AG08395 (cell line): ENCODE measurements at places on chromosomes 1 and 21.

- DNase-seq = no peak
Measured at GRCh38 chr1:6165027-6165426, 15.1 kb downstream of the CHD5 start.

GRCh38 chr1:164608651-164609057 is 49.7 kb downstream of the PBX1 start:
- DNase-seq = peak; percentile 66

DNA sequence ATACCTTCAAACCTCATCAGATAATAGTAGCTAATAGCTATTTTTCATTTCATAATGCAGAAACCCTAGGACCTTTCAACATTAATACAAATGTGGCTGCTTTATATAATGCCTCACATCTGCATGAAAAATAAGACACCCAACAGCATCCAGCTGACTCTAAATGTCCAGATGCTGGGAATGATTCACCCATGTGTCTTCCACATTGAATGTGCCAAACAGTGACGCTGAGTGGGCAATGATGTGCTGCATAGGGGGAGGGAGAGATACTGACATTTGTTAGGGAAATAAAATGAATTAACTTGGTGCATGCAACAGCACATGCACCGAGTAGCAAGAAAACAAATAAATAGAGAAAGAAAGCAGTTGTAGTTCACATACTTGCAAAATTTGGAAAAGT is 199.3 kb downstream of the DSCAM start:
- no peak for DNase-seq

DNA sequence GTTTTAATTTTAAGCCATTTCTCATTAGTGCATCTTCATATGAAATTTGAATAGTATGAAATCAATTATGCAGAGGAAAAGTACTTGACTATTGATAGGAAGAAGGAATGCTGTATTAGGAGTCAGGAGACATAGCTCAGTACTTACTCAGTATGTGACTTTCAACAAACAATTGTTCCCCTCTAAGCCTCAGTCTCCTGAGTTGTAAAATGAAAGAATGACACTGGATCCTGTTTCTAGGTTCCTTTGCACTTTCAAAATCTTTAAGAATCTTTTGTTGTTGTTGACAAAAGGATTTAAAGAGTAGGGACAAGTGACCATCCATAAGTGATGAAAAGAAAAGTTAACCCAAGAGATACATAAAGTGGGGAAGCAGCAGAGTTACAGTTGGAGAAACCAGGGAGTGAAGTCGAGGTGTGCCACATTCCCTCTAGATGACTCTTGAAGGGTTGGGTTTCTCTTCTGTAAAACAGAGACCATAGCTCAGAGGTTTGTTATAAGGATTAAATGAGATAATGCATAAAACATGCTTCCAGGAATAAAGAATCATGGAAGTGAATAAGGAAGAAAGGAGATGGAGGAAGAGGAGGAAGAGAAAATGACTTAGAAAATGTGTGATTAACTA is 105.7 kb upstream of the KCNJ15 start:
- DNase-seq = no peak

GRCh38 chr1:113185463-113186104 is 112.6 kb downstream of the LRIG2 start:
- DNase-seq = no peak

DNA sequence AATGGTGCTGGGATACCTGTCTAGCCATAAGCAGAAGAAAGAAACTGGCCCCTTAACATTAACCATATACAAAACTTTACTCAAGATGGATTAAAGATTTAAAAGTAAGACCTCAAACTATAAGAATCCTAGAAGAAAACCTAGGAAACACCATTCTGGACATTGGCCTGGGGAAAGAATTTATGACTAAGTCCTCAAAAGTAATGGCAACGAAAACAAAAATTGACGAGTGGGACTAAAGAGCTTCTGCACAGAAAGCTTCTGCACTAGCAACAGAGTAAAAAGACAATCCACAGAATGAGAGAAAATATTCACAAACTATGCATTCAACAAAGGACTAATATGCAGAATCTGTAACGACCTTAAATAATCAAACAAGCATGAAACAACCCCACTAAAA is 66.7 kb downstream of the NME7 start:
- no peak for DNase-seq
